ENCODE measurements at places on chromosomes 13 and 19.

DNA sequence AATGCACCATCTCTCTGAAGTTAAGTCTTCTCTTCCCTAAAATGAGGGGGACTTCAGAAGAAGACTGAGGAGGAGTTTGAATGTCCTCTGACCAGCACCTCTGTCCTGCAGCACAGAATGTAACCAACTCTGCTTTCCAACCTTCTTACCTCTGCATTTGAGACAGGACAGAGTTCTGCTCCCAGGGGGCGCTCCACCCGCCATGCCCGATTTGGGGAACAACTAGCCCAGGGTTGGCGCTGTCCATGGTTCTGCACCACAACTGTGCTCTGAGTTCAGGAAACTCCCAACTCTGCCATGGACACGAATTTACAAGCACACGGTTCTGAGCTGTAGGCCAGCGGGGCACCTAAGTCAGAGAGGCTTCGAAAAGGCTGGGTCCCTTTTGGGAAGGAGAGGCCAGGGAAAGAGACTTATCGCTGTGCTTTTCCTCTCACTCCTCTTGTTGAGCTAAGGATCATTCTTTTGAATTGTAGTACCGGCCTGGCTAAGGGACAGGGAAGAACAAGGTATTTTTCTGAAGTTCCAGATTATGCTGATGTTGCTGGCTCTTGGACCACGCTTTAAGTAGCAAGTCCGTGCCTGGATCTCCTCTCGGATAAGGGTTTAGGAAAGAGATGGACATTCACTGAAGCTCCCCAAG, 22.2 kb downstream of the SIGLEC5 start:
- peak; percentile 97 for DNase-seq

DNA sequence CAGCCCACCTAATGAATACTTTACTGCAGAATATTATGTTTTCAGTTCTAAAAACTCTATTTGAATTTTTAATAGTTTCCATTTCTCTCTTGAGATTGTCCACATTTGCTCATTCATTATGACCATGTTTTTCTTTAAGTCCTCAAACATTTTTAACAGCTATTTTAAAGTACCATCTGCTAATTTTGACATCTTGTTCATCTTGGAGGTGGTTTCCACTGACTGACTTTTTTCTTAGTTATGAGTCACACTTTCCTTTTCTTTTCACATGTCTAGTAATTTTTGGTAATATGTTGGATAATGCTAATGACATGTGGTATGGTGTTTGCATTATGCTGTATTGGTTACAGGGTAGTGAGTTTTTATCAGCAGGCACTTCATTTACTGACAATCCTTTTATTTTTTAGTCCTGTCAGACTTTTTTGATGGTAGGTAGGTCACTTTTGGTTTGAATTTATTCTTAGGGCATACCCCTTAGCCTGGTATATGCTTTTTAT, 15.4 kb upstream of the ESD start:
- no peak for DNase-seq

GRCh38 chr19:37007587-37008220, 70.5 kb upstream of the ZNF420 start:
- DNase-seq: no peak

- no peak for DNase-seq
These were observed 216.3 kb upstream of the ZNF507 start for GRCh38 chr19:32129141-32129540.

DNA sequence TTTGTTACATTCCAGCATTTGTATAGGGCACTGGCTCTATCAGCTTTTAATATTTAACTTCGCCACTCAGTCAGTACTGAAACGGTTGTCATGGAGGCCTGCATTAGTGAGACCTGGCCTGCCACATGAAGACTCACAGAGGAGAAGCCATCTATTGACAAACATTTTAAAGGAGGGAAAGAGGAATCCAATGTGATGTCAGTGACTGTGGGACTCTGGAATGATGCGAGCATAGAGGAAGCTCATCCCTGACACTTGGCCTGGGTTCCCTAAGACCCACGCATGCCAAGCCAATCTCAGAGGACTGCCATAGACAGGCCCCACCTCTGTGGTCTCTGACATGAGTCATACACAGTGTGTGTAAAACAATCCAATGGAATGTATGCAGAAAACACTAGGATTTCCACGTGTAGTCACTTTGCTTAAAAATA, 7.9 kb upstream of the DPY19L3 start:
- DNase-seq: no peak

GRCh38 chr19:54137699-54138488, at the start of gene CNOT3:
CNOT3 (plus strand) TSS chr19:54137762; CDS start chr19:54142979, 5,217 bp downstream.
- no peak for DNase-seq

GRCh38 chr19:6372594-6373095, at the start of gene ALKBH7:
ALKBH7 (plus strand) TSS chr19:6372794; CDS start chr19:6372821, 27 bp downstream.
- peak; percentile 98 for DNase-seq

DNA sequence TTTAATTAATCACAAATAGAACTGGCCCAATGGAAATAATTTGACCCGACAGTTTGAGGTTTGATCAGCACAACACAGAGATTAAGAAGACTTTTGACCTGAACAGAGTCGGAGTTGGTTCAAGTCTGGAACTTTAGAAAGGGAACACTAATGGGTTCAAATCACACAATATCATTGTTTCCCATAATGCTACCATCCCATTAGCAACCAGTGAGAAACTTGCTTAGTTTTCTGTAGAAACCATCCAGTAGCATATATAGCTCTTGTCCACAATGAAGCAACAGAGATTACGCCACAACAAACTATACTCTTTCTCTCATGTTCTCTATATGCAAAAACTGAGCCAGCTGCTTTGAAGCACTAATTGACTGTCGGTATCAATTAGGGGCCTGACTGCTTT, 376.9 kb upstream of the SPRY2 start:
- DNase-seq: no peak

GRCh38 chr19:11534538-11534937, 4.1 kb upstream of the CNN1 start:
- DNase-seq: no peak

DNA sequence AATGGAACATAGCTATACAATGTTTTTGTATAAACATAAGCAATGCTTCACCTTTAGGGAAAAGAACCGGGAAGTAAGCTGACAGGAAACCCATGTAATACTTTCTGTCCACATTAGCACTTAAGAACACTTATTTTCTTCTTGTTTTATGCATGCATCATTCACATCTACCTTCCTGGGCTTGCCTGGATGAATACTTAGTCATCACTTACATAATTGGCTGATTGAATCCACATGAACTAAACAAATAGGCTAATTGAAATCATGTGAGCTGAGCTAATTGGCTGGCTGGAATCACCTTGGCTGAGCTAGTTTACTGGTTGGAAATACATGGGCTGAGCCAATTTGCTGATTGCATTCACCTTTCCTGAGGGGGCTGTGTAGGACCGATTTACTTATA, 78.8 kb downstream of the ZNF726 start:
- no peak for DNase-seq

GRCh38 chr19:15759962-15760565, 22.3 kb downstream of the OR10H3 start:
- DNase-seq: no peak

DNA sequence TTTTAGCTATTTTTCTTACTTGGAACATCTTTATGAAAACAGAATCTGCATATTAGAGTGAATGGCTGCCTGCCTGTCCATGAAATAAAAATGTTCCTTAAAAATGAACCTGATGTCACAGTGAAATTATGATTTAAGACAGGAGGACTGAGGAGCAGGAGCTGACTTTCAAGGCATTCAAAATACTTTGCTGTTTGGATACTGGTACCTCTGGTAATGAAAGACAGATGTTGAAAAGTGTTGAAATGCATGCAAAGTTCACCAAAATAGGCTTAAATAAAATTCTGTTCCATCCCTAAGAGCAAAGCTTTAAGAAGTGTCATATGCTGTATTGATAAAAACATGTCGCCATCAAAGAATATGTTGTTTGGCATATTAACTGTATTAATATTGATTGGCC, 1.7 kb downstream of the ARHGEF7 start:
- no peak for DNase-seq

GRCh38 chr13:22210134-22210930, 539.5 kb downstream of the FGF9 start:
- DNase-seq: peak; percentile 50

DNA sequence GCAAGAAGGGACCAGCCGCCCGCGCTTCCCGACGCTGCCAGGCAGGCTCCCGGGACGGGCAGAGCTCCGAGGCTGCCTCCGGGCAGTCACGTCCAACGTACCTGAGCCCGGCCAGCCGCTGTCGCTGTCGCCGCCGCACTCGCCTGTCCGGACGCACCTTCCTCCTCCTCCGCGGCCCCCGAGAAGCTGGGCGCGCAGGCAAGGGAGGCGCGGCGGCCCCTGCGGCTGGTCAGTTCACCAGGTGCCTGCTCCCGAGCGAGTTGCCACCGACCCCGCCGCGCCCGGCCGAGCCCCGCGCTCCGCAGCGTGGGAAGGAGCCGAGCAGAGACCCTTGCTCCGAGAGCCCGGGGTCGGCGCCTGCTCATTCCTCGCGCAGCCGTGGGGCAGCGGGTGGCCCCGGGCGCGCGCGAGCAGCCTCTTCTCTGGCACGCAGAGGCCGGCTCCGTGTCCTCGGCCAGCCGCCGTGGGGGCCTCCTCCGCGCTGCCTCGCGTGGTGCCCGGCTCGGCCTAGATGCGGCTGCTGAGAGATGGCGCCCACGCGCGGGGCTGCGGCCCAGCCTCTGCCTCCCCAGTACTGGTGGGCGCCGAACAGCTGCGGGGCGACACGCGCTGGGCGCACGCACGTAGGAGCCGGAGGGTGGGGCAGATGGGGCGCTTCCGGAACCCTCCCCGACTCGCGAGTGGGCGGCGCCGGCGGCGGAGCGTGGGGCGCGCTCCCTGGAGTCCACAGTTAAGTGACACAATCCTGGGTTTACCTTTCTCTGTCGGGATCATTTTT, 419.4 kb downstream of the UQCRFS1 start:
- DNase-seq: peak; percentile 81

- no peak for DNase-seq
These were observed 2.1 kb downstream of the ZNF563 start for GRCh38 chr19:12331211-12331941.

DNA sequence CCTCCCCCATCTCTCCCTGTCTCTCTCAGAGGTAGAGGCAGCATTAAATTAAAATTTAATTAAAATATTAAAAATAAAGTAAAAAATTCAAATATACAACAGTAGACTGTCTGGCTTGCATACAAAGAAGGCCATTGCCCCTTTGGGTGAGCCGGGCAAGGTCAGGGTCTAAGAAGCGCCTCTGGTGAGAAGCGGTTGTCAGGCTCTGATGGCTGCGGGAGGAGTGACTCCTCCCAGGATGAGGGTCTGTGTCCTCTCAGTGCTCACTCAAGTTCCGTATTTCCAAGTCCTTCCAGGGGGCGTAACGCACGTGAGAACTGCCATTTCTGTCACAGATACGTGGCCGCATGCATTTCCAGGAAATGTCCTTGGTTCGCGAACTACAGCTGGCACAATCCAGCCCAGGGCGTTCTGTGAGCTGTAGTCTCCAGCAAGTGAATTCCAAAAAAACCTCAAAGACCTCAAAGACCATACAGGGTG, 737 bp upstream of the ZNF181 start:
- DNase-seq: no peak

GRCh38 chr19:33621811-33622504, at the start of gene CHST8:
CHST8 (plus strand) TSS chr19:33621953; CDS start chr19:33689262, 67,309 bp downstream.
- DNase-seq: peak; percentile 91

All from endodermal cell (in vitro differentiated cells).